ENCODE measurements at places on chromosomes 6 and 20. TPM values are rescaled to one million over a fixed set of nuclear protein-coding genes. Genes with fewer than 3 reads are reported as not detected.

DNA sequence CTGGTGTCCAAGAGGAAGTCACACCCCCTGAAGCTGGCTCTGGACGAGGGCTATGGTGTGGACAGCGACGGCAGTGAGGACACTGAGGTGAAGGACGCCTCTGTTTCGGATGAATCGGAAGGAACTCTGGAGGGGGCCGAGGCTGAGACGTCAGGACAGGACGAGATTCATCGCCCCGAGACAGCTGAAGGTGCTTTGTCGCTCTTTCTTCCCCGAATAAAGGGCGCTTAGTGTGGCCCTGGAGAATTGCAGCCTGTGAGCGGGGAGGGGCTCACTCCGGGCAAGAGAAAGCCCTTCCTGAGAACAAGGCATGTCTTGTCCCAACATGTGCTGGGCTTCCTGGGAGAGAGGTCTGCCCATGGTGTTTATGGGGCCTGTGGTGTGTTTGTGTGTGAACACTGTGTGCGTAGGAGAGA lies 41.4 kb downstream of the MYT1 start:
- no peak for DNase-seq

- DNase-seq, result no peak
These were observed 67.4 kb upstream of the ASCC3 start for GRCh38 chr6:100948381-100949133.

GRCh38 chr6:40268614-40269013 lies 318.6 kb downstream of the LRFN2 start:
- DNase-seq, result no peak

DNA sequence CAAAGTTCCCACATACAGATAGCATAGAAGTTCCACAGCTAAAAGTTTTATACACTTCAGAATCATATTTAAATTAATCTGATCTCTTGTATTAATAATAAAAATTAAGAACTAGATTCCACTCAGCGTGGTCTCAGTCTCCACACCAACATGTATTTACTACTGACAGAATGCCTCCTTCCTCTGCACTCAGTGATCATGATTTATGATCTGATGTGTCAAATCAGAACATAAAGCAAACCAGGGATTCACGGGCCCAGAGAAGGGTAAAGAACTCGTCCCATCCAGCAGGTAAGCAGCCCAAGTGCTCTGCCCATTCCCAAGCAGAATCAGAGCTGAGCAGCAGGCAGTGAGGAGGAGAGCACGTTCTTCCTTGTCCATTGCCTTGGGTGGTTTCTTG lies 14.2 kb upstream of the ATRN start:
- DNase-seq, result no peak

DNA sequence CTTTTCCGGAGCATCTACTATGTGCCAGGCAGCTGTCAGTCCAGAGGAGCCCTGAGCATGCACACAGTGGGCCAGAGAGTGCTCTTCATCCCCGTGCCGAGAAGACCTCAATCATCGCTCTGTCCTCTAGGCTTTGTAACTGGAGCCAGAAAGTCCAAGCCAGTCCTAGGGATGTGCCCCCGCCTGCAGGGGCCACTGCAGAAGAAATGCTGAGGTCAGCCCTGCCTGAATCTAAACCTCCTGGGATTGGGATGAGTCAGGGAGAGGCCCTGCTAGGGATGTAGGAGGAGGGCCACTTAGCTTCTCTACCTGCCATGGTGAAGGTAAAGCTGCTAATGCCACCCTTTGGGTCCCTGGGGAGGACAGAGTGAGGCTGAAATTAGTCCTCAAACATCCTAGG lies 146.8 kb downstream of the CDC5L start:
- no peak for DNase-seq

GRCh38 chr6:167118839-167119238 lies 4.1 kb upstream of the CCR6 start:
- no peak for DNase-seq

- DNase-seq, result no peak
These were observed 29.1 kb upstream of the TMEM14A start for GRCh38 chr6:52641826-52642225.

DNA sequence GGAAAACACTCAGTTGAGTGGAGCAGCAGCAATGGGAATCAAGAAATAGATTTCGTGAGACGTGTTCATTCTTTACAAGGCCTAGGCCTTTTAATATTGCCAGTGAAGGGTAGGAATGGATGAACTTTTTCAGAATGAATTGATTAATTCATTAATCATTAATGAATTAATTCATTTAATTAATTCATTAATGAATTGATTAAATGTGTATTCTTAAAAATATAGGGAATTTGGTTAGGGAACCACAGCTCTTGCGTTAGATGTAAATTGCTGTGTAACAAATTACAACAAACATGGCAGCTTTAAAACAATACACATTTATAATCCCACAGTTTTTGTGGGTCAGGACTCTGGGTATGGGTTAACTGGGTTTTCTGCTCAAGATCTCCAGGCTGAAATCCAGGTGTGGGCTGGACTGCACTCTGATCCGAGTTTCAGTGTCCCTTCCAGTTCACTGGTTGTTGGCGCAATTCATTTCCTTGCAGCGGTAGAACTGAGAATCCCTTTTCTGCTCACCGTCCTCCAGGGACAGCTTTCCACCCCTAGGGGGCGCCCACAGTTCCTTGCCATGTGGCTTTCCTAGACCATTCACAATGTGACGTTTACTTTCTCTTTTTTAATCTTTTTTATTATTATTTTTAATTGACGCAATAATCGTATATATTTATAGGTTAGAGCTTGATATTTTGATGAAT lies 32.8 kb upstream of the BCAS1 start:
- DNase-seq, result peak; percentile 83

- no peak for DNase-seq
These were observed 9.5 kb upstream of the TULP1 start for GRCh38 chr6:35522151-35522550.

- DNase-seq, result no peak
These were observed 18.8 kb downstream of the OR2A4 start for GRCh38 chr6:131682442-131682841.

GRCh38 chr6:129189266-129189665 lies 306.3 kb downstream of the LAMA2 start:
- DNase-seq, result no peak

GRCh38 chr6:76835293-76835692 lies 628.0 kb downstream of the HTR1B start:
- DNase-seq, result no peak

- no peak for DNase-seq
These were observed 52.0 kb downstream of the CDC5L start for GRCh38 chr6:44439270-44440045.

DNA sequence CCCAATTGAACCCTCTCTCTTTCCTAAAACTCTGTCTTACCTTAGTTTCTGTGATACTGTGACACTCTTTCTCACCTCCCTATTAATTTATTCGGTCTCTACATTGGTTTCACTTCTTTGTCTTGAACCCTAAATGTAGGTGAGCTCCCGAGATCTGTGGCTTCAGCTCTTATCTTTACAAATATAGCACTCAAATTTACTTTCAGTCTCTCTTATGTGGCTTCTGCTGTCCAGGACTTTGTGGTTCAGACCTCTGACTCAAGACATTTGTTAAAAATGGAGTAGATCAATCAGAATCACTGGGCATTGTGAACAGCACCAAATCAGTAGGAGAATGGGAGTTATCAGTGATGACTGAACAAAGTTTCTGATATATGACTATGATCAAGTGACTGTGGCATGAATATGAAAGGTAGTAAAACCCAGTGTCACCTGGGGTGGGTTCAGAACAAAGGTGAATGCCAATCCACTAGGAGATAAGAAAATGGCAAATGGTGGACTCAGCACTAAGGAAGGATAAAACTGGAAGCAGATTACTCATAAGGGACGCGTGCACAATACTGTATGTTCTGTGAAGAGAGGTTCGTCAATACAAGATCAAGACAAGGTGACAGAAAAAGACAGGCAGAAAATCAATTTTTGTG lies 27.2 kb downstream of the IL17F start:
- no peak for DNase-seq

GRCh38 chr6:144320741-144321140 lies 35.6 kb downstream of the UTRN start:
- DNase-seq, result no peak

- no peak for DNase-seq
These were observed 397.3 kb upstream of the NRSN1 start for GRCh38 chr6:23728707-23729106.

DNA sequence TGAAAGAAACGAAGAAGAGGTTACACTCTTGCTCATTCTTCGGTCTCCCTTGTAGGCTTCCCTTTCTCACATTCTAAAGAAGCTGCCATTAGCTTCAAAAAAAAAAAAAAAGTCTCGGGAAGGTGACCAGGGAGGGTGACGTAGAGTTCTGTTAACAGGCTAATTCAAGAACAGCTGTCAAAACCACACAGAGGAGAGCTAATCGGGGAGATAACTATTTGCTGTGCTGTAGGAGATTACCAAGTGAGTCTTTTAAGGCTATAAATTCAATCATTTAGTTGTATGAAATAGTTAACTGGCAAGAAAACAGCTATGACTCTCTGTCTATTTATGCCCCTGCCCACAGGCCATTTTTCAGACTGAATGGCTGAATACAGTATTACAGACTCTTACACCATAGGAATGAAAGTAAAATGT lies 256.8 kb downstream of the SYNE1 start:
- DNase-seq, result no peak

- no peak for DNase-seq
These were observed 17.4 kb upstream of the PRDM13 start for GRCh38 chr6:99589290-99589672.

- DNase-seq, result no peak
These were observed 203.8 kb downstream of the MYLK4 start for GRCh38 chr6:2546901-2547300.

GRCh38 chr6:161368514-161368913 lies 94.7 kb upstream of the AGPAT4 start:
- no peak for DNase-seq

DNA sequence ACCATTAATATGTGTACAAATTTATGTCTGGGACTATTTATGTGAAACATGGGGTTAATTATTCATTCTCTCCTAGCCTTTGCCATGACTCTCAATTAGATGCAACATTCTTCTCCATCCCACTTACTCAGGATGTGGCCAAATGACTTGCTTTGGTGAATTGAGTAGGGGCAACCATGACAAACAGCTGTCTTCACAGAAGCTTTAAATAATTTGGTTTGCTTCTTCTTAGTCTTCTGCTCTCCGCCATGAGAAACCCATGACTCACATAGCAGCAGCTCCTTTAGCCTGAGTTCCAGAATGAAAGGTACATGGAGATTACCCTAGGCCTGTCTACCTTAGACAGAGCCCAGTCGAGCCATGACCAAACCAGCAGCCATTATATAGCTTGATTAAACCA lies 74.7 kb downstream of the FRK start:
- no peak for DNase-seq

GRCh38 chr20:36318166-36318565 lies 12.0 kb downstream of the DLGAP4 start:
- no peak for DNase-seq

GRCh38 chr20:19249106-19249879 lies 36.9 kb downstream of the SLC24A3 start:
- DNase-seq, result no peak

DNA sequence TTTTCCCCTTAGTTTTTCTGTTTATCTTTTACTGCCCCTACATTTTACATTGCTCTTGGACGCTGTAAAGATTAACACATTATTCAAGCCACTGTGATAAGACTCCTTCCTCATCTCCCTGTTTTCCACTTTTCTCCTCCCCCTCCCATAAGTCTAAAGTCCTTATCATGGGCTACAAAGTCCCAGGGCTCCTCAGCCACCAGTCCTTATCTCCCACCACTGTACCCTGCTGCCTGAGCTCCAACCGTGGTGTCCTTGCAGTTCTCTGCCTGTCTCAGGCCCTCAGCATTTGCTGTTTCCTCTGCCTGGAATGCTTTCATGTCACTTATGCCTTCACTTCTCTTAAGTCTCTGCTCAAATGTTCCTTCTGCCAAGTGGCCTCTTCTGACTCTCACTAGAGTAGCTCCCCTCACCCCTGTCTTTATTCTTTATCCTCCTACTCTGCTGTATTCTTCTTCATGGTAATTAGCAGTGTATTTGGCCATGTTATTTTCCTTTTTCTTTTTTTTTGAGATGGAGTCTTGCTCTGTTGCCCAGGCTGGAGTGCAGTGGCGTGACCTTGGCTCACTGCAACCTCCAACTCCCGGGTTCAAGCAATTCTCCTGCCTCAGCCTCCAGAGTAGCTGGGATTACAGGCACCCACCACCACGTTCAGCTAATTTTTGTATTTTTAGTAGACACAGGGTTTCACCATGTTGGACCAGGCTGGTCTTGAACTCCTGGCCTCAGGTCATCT lies 10.8 kb upstream of the LATS1 start:
- no peak for DNase-seq

DNA sequence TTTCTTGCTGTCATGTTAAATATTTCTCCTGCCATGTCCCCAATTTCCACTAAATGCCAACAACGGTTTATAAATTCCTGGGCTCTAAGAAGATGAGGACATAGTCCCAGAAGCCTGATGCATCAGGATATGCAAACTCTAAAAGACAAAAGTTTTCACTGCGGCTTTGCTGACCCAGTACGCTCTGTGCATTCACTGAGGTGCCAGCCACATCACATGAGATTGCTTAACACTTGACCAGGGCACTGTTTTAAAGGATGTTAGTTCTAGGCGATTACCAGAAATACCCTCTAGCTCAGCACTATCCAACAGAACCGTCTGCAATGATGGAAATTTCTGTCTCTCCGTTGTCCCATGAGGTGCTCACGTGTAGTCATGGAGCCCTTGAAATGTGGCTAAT lies 19.9 kb upstream of the ADTRP start:
- DNase-seq, result no peak

DNA sequence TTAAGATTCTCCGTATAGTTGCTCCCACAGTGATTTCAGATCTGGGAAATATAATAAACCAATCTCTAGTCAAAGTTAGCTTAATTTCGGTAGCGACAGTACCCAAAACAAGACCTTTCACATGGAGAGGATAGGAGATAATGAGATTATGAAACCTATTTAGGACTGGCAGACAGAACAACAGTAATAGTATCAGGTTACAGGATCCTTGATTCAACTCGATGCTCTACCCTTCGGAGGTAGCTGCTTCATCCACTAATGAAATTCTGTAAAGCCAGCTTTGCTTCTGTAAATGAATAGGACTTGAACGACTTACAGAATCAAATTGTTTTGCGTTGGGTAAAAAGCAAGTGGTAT lies 534 bp upstream of the AKIRIN2 start:
- no peak for DNase-seq

GRCh38 chr6:29552512-29553051 lies 7.0 kb downstream of the UBD start:
- DNase-seq, result no peak

Gene DDRGK1
- 29.1 TPM for total RNA-seq

Gene LY6G6F
- total RNA-seq, result not detected

Gene JAG1
- 42.1 TPM for total RNA-seq

Gene NKAIN4
- not detected for total RNA-seq

Gene HLA-DMB
- total RNA-seq, result 7.9 TPM

Gene GRM1
- 8.5 TPM for total RNA-seq

Gene SRMS
- total RNA-seq, result not detected

Gene HACE1
- 8.0 TPM for total RNA-seq

Gene HDGFL1
- not detected for total RNA-seq

Gene C6orf47
- 17.7 TPM for total RNA-seq

Data from cardiac septum (tissue), 1 donor.